ENCODE measurements at places on chromosomes 6 and 20.

DNA sequence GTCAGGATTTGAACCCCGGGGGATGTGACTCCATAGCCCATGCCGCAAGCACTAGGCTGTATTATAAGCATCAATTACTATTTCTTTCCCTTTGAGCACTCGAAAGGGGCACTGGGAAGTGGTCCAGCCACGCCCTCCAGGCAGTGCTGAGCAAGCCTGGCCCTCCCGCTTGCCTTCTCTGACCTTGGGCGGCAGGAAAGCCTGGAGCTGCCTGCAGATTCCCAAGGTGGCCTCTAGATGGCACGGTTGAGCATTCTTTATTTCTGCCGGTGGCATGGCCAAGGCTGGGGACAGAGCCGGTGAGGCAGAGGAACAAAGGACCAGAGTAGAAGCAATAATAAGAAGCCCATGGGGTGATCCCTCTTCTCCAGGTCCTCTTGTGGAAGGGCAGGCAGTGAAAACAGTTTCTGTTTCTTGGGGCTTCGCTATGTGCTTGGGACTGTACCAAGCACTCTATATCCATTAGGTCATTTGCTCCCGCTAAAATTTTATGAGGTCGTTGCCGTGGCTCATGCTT is 32.0 kb downstream of the ARHGAP40 start:
- DNase-seq = peak; percentile 21

GRCh38 chr20:45611054-45611453 is 18.5 kb upstream of the WFDC10A start:
- peak; percentile 80 for DNase-seq

GRCh38 chr6:8174571-8174970 is 72.2 kb upstream of the EEF1E1 start:
- no peak for DNase-seq

DNA sequence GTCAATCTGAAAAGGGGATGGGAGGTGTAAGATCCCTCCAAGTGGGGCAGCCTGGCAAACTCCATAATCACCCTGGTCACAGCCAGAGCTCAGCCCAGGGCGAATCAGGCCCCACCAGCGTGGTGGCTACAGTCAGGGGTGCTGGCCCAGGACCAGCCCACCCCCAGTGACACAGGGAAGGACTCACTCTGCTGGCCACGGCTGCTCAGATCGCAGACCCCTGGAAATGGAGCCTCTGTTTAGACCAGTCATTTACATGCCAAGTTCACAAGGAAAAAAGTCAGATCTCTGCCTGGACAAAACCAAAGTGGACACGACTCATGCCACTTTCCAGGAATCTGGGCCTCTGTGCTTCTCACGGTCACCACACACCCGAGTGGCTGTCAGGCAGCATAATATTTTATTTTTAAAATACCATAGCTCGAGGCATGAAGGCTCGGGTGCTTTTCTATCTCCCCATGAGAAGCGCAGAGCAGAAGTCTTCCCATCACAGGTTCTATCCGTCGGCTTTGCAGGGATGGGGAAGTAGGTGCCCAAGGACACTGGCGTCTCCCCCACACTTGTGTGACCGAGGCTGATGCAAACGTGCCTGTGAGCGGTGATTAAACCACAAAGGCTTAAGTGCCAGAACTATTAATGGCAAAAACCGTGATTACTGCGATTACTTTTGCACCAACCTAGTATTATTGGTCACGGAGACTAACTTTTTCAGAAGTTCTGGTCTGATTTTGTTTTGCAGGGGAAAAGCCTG is 13.0 kb downstream of the PXDC1 start:
- DNase-seq = no peak

DNA sequence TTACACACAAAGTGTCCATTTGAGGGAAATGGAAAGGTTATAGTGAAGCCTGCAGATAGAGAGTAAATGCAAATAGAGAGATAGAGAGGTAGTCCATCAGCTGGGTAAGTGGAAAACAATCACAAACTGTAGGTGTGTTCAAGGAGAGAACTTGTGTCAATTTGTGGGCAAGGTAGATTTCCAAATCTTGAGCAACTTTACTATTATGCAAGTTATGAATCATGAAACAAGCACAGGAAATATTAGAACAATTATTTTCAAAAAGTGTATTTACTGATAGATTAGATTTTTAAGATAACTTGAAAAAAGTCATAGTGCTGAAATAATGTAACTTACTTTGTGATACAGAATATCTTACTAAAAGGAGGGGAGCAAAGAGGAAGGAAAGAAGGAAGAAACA is 792.9 kb downstream of the EYS start:
- DNase-seq = no peak

DNA sequence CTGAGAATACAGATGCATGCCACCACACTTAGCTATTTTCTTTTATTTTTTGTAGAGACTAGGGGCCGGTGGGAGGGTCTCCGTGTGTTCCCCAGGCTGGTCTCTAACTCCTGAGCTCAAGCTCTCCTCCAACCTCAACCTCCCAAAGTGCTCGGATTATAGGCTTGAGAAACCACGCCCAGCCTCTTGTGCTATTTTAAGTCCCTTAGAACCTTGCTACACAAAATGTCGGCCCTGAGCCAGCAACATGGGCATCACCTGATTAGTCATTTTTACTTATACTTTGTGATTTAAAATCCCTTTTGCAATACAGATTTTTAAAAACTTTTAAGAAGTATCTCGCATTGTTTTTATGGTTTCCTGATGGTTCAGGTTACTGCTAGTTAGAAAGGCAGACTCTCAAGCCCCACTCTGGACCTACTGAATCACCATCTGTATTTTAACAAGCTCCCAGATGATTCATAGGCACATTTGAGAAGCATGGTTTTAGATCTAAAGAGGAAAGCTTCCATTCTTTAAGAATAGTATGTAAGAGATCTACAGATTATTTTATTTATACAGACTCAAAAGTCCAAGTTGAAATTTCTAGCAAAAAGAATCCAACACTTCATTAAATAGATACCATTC is 186.3 kb downstream of the PTPRT start:
- no peak for DNase-seq

DNA sequence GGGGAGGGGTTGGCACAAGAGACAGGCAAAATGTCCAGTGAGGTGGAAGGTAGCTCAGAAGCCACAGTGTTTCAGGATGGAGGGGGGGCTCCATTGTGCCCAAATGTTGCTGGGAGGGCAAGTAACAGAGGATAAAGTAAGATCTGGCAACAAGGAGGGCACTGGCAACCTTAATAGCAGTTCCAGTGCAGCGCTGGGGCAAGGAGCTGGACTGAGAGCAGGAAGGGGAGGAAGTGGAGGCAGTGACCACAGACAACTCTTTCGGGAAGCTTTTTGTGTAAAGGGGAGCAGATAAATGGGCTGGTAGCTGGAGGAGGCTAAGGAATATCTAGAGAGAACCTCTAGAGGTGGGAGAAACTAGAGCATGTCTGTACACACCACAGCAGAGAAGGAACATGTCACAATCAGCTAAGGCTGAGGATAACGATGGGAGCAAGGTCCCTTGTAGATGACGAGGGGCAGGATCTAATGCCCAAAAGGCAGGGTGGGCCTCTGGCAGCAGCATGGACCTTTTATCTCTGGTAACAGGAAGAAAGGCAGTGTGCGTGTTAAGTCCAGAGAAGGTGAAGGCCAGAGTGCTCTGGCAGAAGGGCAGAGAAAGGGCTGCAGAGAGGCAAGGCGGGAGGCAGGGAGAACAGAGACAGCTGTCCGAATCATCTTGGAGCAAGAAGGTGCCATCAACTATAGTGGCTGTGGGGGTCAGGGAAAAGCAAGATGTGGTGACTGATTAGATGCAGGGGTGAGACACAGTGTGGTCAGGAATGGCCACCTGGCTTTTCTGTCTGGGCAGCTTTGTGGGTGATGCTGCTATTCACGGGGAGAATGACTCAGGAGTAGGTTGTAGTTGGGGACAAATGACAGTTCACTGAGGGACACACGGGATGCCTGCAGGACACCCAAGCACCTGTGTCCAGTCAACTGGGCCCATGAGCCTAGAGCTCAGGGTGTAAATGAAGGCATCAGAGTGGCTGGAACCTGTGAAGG is 17.4 kb downstream of the TMEM242 start:
- DNase-seq = no peak

Data from AG10803 (cell line).